Activated CD4-positive, alpha-beta T cell treated with anti-CD3 and anti-CD28 coated beads, Interleukin-10, Interleukin-2, amounts not matched to agents 100 ng/mL and 50 ng/mL, durations not matched to agents 16 hours and 8 hours (primary cell): ENCODE measurements at places on chromosomes 6 and 20.

DNA sequence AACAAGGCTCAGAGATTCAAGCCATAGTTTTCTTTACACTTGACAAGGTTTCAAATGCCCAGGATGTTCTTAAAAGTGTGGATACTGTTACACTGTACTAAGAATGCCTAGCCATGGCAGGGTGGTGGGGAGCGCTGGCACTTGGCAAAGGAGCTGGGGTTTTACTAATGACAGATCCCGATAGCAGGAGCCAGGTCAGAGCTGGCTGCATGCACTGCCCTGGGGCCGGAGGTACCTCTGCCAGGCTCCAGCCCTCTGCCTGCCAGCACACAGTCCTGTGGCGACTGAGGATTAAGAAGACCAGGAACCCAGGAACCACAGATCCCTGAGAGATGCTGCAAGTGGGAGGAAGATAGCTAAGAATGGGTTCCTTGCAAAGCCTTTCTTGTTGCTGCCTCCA is 260.3 kb downstream of the ALDH8A1 start:
- DNase-seq: no peak

- DNase-seq: no peak
Measured at GRCh38 chr6:169851641-169852503, 100.5 kb downstream of the ERMARD start.

GRCh38 chr6:155036907-155037306 is 41.8 kb downstream of the TIAM2 start:
- no peak for DNase-seq

- peak; percentile 87 for DNase-seq
Measured at GRCh38 chr6:30453508-30454116, 35.7 kb upstream of the HLA-E start.

DNA sequence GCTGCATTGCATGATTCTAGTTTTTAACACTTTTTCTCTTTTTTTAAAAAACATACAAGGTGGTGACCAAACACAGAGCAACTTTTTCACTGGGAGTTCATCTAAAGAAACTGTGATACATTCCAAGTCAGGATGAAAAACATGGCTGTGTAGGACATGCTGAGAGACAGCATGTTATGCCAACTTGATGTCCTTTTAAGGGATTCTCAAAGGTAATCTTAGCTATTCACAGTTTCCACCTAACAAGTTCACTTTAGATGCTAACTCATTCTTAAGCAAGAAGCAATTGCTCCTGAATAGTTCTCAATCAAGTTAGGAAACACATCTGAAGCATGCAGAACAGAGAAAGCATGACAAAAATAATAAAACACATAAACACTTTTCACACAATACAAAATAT is 3.3 kb downstream of the ASCC3 start:
- no peak for DNase-seq

- no peak for DNase-seq
Measured at GRCh38 chr6:126919947-126920346, 198.5 kb upstream of the RSPO3 start.

DNA sequence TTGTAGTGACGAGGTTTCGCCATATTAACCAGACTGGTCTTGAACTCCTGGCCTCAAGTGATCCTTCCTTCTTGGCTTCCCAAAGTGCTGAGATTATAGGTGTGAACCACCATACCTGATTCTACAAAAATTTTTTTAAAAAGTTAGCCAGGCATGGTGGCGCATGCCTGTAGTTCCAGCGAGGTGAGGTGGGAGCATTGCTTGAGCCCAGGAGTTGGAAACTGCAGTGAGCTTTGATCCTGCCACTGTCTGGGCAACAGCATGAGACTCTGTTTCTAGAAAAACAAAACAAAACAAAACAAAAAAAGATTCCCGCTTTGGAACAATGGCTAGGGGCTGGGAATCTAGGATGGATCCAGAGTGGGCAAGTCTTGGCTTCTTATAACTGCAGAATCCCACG is 35.1 kb upstream of the SALL4 start:
- no peak for DNase-seq

- DNase-seq: no peak
Measured at GRCh38 chr20:44739942-44740341, 5.7 kb upstream of the KCNK15 start.

GRCh38 chr6:2767657-2768524 is 2.7 kb downstream of the WRNIP1 start:
- DNase-seq: peak; percentile 38

DNA sequence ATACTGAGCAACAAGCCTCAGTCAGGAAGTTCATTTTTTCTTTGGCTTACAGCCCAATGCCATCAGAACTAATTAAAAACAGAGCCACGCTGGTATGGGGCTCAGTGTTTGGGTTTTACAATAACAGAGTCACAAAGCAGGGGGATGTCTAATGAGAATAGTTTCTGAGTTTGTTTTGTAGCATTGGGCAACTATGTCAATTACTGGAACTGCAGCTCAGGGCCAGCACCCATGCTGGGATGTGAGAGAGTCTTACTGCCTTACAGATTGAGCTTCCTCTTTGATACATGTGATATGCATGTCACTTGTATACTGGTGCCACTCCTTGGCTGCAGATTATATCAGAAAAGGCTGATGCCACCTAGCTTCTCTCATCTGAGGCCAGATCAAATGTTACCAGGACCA is 117.6 kb downstream of the TFAP2B start:
- no peak for DNase-seq

DNA sequence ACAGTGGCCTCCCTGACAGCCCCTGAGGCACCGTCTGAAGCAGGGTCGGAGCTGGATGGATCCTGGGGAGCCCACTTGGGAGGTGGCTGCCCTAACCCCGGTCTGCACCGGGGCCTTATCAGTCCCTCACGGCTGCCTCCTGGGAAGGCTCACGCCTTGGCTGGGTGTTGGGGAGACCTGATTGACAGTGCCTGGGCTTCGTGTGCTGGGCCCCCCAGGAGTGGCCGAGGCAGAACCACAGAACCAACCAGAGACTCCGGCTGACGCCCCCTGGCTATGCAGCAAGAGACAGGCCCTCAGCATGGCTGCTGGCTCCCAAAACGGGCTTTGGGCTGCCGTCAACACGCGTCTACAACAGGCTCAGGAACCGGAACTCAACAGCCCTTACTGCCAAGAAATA is 219.6 kb downstream of the TAF4 start:
- DNase-seq: no peak

DNA sequence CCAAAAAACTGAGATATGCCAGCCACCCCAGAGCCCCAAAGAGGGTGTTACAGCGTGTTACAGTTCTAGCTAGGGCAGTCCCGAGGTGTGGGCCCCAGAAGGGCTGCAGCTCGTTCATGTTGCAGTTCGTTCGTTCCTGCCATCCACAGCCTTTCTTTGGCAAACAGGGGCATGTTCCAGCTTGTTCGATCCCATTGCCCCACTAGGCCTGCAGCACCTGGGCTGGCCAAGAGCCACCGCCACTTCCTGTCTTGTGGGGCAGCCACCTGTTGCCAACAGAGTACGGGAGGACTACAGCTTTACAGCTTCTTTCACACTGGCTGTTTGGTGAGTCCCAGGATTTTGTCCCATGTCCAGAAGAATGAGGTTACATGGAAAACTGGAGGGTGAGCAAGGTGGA is 198.1 kb downstream of the MMUT start:
- DNase-seq: no peak

- no peak for DNase-seq
Measured at GRCh38 chr6:30820193-30820592, 64.1 kb upstream of the DDR1 start.

DNA sequence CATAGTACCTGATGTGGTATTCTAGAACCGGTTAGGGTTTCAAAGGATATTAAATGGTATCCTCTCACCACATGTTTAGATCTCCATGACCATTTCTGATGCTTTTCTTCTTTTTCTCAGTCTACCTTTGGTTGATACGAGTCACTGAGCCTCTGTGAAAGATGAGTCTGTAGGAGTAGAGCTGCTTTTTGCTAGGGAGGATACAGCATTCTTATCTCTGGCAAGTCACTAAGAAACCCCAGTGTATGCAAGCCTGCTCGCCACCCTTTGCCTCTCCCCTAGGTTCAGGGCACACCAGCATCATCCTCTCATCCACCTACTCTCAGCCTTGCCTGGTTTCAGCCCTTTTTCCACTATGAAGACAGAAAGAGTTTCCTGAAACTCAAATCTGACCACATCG is 89.9 kb downstream of the MTFR2 start:
- no peak for DNase-seq

GRCh38 chr6:152404086-152404857 is 232.9 kb downstream of the SYNE1 start:
- DNase-seq: no peak

DNA sequence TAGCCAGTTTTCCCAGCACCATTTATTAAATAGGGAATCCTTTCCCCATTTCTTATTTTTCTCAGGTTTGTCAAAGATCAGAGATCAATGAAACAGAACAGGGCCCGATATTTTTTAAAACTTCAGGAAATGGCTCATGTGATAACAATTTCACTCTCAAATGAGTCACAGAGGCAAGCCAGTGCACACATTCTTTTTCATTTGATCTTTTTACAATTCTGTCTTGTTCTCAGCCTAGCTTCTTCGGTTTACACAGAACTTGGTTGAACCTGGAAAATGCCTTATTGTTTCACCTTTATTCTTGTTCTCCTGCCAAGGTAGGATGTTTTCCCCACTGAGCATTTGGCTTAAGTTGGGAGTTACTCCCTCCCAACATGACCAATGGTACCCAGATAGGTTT is 258.9 kb downstream of the COL12A1 start:
- no peak for DNase-seq

GRCh38 chr6:39137245-39137644 is 22.3 kb upstream of the SAYSD1 start:
- DNase-seq: peak; percentile 38

GRCh38 chr20:52082612-52083011 is 109.0 kb downstream of the ZFP64 start:
- no peak for DNase-seq

DNA sequence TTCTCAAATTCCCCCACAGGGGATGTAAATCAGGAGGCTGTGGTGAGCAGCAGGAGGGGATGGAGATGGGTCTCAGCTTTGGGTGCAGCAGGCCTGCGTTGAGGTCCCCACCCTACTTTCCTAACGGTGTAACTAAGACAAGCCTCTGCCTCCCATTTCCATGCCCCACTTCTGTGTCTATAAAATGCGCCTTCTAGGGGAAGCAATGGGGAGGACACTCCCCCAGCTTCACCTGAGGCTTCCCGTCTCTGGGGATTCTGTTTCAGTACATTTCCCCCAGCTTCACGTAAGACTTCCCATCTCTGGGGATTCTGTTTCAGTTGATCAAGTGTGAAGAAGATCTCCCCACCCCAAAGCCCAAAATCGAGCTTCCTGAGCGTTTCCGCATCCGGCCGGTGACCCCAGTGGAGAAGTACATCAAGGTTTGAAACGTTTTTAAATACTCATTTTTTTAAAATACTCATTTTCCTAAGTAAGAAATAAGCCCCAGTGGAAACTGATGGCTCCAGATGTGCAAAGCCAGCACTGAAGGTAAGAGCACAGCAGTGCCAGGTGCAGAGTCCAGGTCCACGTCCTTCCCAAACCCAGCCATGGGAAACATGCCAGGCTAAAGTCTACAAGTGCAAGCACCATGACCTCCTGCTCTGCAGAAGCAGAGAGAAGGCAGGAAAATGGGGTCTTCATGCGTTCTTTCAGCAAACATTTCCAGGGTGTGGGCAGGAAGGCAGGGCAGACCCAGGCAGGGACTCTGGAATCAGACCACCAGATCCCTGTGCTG is 73.1 kb downstream of the ANKRD60 start:
- no peak for DNase-seq

GRCh38 chr6:57108691-57109090 is 18.7 kb downstream of the ZNF451 start:
- DNase-seq: no peak

GRCh38 chr20:38132156-38132909 is 32.7 kb downstream of the TGM2 start:
- no peak for DNase-seq

DNA sequence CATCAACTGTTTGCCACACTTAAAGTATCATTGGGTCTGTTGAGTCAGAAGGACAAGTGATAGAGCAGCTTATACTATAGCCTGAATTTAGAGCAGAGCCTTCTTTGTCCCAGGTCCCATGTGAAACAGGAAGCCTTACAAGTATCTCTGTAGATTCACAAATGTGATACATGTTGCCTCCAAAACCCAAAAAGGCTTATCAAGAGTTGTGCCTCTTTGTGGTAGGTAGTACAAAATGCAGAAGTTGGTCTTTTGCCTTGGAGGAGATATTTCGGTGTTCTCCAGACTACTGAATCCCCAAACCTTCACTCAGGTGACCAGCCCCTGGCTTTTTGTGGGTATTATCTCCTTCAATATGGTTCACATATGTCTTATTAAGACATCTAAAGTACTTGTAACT is 172.8 kb upstream of the PROKR2 start:
- DNase-seq: no peak

GRCh38 chr20:60065741-60066437 is 107.7 kb downstream of the CDH26 start:
- no peak for DNase-seq

DNA sequence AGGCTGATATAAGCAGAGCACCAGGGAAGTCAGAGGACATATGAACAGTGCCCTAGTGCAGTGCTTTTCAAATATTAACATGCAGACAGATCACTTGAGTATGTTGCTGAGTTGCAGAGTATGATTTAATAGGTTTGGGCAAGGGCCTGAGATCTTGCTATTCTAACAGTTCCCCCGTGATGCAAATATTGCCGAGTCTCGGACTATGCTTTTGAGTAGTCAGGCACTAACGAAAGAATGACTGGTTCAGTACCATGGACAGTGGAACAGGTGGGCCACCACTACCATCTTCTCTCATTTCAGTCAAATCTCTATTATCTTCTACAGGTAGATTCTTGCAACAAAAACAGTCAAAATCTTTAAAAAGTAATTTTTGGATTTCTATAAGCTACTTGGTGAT is 3.7 kb upstream of the TMEM200A start:
- no peak for DNase-seq

DNA sequence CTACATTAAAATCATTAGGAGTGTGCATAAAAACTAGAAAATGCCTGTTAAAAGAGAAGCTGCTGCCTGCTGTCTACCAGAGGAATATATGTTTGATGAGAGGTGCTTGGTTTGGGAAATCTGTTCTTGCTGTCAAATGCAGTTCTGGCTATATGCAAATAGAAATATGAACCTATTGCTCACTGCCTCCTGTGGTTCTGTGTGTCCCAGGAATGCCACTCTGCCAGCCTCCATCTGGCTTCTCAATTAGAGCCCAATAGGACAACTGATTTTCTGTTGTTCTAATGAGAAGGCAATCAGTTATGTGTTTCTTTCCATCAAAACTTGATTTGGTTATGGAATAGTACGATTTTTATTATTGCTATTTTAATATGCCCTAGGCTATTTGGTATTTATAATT is 759.7 kb downstream of the HDGFL1 start:
- DNase-seq: no peak

GRCh38 chr6:133992992-133993680 is 40.1 kb downstream of the TBPL1 start:
- DNase-seq: no peak

DNA sequence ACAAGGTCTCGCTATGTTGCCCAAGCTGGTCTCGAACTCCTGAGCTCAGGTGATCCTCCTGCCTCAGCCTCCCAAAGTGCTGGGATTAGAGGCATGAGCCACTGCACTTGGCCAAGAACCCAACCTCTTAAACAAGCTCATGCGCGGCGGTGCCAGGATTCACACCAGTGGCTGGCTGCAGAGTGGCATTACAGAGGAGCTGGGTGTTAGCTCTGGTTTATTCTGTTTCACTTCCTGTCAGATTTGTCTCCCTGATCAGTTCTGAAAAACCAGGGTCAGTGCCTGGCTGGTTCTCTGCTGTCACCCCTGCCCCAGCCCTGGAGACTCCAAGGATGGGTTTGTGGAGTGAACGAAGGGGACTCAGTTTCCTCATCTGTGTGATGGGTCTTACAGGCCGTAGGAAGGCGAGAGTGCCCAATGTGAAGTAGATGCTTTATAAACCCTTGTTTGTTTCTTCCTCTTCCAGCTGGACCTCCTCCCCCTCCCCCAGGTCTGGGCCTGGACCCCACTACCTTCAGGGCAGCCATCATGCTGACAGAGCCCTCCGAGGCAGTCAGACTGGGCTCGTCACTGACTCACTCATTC is 63.4 kb downstream of the UBE2V1 start:
- no peak for DNase-seq
